CD4-positive, alpha-beta T cell treated with Interleukin-17A for 1 hour (primary cell): ENCODE measurements at places on chromosomes 3 and 15.

GRCh38 chr3:11047500-11047899 lies 55.0 kb downstream of the SLC6A1 start:
- DNase-seq = no peak

- DNase-seq = no peak
These were observed 28.9 kb downstream of the GRAMD1C start for GRCh38 chr3:113867506-113867905.

- no peak for DNase-seq
These were observed 104.3 kb downstream of the CPN2 start for GRCh38 chr3:194246709-194247349.

GRCh38 chr3:20056725-20057611 lies 16.7 kb downstream of the KAT2B start:
- DNase-seq = peak; percentile 22

DNA sequence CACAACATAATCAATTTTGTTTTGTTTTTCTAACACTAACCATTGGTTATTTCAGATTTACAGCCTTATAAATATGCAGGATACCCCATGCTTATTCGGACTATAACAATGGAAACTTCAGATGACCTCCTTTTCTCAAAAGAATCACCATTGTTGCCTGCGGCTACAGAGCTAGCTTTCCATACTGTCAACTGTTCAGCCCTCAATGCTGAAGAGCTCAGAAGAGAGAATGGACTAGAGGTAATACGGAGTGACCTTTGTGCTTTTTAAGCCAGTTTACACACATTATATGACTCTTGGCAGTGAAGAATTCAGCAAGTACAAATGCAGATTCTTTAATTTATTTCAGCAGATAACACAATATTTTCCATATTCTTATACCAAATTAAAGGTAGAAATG lies 81.8 kb downstream of the DNAJC13 start:
- no peak for DNase-seq

- no peak for DNase-seq
These were observed 60.1 kb downstream of the KY start for GRCh38 chr3:134590766-134591165.

DNA sequence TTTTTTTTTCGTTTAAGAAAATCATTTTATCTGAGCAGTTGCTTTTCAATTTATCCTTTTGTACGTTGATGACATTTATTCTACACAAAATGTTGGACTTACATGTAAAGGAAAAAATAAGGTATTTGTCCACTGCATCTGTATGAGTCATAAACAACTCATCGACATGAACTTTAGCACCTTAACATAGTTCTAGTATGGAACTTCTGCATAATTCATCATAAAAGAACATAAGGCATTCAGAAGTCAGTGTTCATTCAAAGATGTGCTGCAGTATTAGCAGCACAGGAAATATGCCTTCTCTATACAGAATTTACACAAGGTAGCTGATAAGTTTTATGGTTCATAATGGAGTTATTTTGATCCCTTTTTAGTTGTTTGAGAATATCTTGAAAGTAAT lies 801.6 kb downstream of the CADM2 start:
- DNase-seq = no peak

DNA sequence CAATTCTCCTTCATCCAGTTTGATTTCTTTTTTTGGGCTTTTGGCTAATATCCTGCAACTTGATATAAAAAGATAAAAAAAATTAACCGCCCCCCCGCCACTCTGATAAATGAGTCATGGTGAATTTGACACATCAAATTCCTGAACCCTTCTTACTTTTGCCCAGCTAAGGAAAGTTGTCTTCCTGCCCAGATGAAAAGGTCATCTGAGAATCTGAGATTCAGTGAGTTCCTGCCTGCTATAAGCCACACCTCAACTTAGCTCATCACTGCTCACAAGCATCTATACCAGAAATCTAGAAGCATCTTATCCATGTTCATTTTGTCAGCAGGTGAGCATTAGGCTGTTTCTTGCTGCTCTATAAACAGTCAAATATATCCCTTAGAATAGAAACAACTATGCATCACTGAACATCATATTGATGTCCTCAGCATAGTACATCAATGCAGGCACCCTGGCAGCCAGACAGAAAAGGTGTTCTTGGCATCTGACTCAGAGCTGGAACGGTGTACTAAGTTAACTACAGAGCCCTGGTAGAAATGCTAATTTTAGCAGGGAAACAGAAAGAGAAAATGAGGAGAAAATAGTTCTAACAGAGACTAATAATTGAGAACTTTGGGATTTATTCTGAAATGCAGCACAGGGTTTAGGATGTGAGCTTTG lies 77.1 kb downstream of the SEMA6D start:
- no peak for DNase-seq

GRCh38 chr3:134291319-134292254 lies 40.9 kb upstream of the RYK start:
- DNase-seq = no peak

GRCh38 chr3:136069933-136070332 lies 104.4 kb downstream of the PPP2R3A start:
- DNase-seq = no peak
